Activated CD8-positive, alpha-beta memory T cell treated with anti-CD3 and anti-CD28 coated beads for 4 hours (primary cell): ENCODE measurements at places on chromosomes 1 and 21.

DNA sequence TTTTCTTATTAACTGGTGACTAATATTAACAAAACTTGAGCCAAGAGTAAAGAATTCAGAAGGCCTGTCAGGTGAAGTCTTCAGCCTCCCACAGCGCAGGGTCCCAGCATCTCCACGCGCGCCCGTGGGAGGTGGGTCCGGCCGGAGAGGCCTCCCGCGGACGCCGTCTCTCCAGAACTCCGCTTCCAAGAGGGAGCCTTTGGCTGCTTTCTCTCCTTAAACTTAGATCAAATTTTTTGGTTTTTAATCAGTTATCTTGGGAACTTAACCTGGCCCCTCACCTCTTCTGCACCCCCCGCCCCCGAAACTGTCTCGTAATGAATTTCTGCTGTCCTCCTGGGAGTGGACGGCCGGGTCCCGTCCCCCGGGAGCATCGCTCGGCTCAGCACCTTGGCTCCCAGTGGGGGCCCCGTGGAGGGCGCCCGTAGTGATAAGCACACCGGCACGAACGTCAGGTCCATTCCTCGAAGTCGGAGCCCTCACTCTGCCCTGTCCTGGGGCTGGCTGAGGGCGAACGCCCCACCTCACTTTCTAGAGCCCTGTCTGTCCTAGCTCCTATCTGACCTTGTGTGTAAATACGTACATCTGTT, 29.5 kb upstream of the TRAPPC10 start:
- no peak for DNase-seq

DNA sequence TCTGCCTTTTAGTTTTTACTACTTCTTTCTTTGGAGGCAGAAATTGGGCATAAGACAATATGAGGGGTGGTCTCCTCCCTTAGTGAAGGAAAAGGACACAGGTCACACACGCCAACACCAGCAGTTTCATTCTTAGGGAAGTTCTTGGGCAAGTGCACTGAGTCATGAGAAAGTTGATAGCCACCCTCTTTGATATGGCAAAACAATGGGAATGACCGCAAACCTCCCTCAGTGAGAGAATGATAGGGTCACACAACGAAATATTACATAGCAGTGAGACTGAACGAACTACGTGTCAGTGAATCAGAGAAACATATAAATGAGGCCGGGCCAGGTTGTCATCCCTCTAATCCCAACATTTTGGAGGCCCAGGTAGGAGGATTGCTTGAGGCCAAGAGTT, 20.0 kb downstream of the IL6R start:
- no peak for DNase-seq

DNA sequence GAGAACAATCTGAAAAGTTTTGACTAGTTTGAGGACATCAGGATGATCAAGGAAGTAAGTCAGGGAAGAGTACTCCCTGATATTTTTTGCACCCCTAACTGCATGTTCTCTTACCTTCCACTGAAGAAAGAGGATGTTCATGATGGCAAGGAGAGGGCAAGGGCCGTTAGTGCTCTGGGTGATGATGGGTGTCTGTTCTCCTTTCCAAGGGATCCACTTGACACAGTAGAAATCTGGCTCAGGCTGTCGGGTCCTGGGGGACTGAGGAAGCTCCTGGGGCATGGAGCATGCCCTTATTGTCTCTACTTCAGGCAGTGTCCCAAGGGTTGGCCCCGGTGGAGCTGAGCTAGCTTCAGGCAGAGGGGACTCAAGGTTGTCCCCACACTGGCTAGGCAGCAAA, 4.7 kb downstream of the MINDY1 start:
- no peak for DNase-seq

DNA sequence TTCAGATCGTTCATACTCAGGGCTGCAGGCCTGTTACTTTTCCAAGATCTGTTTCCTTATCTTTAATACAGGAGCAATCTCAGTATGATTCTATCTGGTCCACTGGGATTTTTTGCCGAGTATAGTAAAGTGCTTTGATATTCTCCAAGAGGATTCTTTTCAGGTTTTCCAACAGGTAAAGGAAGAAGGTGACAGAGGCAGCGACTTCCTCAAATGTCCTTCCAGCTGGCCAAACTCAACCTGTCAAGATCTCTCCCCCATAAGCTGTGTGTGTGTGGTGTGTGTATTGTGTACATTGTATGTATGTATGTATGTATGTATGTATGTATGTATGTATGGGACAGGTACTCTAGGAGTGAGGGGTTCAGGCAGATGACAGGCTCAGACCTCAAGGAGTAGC, 1.1 kb downstream of the AKR1A1 start:
- DNase-seq: no peak

DNA sequence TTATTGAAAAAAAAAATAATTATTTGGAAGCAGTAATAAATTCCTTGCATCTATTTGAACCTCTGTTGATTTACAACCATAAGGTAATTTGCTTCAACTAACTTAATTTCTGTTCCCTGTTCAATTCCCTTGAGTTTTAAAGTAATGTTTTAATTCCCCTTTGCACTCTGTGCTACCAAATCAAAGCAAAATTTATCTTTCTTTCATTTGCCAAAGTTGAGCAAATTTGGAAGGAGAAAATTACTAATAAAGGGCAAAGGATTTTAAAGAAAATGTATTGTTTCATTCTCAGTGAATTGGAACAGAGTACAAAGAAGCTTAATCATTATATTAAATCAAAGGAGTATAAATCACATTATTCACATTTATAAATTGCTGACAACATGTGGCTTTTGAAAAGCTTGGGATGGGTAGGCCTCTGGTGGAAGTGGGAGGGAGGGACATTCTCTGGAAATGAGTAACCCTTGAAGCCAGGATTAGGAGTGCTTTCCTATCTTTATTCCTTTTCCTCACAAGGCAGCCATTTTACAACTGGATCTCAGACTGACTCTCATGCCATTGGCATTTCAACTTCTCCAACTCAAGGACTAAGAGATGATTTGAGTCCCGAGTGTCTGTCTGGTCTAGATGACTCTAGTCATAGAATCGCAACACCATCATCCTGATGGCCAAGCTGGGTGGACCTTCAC, 331.6 kb upstream of the DUSP10 start:
- DNase-seq: no peak

DNA sequence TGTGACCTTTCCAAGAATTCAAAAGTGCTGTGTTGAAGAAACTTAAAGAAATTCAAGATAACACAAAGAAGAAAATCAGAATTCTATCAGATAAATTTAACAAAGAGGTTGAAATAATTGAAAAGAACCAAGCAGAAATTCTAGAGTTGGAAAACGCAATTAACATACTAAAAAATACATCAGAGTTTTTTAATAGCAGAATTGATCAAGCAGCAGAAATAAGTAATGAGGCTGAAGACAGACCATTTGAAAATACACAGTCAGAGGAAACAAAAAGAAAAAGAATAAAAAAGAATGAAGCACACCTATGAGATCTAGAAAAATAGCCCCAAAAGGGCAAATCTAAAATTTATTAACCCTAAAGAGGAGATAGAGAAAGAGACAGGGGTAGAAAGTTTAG, 218.1 kb upstream of the KAZN start:
- DNase-seq: no peak

DNA sequence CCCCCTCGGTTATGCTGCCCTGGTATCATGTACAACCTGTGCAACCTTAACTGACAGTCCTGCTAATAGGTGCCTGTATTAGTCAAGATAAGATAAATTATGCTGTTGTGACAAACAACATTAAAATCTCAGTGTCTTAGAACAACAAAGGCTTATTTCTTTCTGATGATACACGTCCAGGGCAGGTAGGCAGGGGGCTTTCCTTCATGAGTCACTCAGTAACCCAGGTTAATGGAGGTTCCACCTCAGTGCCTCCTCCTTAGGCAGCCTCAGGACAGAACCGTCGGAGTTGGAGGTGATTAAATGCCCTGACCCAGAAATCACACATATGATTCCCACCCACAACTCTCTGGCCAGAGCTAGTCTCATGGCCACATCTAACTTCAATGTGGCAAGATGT, 94.6 kb upstream of the CASZ1 start:
- no peak for DNase-seq

GRCh38 chr1:203544485-203544884, 50.5 kb downstream of the OPTC start:
- DNase-seq: no peak

- no peak for DNase-seq
These were observed 704 bp downstream of the CAPZA1 start for GRCh38 chr1:112620377-112620695.

DNA sequence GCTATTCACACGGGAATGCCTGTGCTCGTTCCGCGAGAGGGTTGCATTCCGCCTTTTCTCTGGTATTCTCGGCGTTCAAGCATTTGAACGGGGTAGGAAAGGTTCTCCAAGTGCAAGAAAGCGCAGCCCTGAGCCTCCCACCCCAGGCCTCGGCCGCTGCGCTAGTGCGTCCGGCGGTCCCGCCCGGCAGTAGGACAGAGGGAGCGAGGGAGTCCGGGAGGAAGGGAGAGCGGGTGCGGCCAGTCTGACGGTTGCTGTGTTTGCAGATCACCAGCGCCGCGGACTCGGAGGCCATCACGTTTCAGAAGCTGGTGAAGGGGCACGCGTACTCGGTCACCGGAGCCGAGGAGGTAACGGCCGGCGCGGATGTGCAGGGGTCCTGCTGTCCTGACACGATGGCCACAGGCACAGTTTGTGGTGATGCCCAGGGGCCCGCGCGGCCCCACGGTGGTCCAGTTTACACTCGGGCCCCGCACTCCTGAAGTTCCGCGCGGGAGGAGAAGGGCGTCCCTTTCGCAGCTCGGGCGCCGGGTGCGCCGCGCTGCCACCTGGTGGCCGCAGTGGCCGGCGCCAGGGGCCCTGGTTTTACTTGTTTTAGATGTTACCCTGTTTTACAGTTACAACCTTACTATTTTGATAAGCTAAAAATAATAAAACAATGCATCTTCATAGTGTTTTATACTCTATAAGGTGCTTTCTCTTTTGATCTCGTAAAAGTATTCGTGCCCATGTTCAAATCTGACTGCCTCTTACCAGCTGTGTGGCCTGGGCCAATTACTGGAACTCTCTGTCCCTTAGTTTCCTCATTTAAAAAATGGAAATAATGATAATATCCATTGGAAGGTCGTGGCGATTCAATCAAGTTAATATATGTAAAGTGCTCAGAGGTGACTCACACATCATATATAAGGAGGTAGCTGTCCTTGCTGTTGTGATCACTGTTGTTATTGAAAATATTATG, 36.7 kb downstream of the CAPN2 start:
- peak; percentile 14 for DNase-seq

DNA sequence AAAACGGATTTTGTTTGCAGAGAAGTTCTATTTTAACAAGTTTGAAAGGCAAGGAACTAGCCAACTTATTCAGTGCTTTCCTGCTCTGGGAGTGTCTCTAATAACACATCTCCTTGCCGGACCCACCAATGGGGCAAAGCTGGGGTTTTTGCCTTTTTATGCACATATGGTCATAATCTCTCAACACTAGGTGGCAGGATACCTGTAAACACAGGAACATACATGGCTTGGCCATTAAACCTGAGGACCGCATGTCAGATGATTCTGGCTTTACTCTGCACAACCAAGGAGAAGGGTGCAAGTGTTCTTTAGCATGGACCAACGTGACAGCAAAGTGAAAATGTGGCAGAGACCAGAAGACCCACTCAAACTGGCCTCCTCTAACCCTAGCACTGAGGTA, 4.9 kb downstream of the TMEM9 start:
- DNase-seq: no peak

- no peak for DNase-seq
These were observed 37.0 kb downstream of the CAPN9 start for GRCh38 chr1:230784163-230784562.

DNA sequence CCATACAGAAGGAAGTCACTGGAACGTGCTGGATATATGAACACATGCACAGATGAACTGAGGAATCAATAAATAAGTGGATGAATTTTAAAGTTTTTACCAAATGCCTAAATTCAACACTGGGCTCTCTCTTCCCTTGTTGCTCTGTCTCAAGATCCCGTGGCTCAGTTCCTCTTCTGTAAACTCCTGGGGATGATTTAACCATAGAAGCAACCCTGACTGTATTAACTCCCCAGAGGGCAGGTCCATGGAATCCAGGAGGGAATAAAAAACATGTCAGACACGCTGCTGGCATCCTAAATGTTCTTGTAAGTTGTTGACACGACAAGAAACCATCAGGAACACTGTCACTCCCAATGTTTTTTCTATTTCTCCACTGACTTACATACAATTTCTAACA, 45.3 kb upstream of the GPR157 start:
- no peak for DNase-seq

DNA sequence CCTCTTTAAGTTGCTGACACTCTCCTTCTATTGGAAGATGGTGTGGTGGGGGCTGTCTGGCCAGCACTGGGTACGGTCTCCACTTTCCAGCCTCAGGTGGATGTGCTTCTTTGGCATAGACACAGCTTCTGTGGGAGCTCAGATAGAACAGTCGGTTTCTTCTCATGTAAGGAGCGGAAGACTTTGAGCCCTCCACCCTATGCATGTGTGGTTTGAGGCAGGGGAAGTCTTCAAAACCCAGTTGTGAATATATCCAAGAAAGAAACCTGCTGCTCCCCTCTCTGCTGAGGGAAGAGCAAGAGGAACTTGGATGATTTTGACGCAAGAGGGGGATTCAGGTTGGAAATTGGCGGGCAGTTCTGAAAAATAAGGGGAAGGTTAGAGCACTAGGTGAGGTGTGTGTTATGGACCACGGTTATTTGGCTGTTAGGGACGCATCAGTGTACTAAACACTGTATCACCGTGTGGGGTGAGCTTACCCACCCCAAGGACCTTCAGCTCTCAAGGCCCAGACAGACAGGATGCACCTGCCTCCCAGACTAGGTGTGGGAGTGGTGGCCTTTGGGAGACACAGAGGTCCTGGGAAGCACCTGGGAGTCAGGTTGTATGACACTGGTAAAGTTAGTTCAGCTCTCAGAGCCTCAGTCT, 36.2 kb downstream of the IL6R start:
- DNase-seq: no peak

DNA sequence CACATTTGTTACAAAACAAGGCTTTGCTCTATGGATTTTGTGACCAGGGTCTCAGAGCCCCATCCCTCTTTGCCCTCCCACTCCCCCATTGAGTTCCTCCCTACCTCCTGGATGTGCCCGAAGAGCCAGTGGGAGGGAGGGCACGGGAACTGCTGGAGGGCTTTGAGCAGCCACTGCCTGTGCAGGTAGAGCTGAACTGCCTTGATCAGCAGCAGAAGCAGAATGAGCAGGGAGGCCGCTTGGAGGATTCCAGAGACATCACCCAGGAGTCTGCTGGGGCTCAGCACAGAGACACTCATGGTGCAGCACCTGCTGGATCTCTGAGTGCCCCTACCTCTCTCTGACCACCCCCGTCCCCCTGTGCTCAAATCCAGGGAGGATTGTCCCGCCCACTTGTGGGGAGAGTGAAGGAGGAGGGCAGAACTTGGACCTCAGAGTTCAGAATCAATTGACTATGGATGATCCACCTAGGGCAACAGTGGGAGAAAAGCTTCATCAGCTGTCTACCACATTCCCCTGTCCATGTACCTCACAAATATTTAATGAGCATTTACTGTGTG, at the start of gene CYP4A11:
TSS of gene CYP4A11 (minus strand) at position 342 of the 560 bp plus-strand sequence. CDS start at position 299, 43 bp downstream.
- no peak for DNase-seq
